ENCODE measurements at places on chromosomes 5 and 9.

DNA sequence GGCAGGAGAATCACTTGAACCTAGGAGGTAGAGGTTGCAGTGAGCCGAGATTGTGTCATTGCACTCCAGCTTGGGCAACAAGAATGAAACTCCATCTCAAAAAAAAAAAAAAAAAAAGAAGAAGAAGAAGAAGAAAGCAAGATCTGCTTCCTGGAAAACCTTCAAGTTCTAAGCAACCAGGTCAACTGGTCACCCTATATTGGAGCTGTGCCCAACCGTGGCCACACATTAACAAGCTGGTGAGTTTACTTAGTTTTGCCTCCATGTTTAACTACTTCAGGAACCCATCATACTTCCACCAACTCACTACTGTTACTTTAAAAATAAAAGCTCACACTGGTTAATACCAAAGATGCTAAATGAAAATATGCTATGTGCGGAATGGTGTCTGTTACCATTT is 12.3 kb upstream of the SKP1 start:
- DNase-seq, result no peak

DNA sequence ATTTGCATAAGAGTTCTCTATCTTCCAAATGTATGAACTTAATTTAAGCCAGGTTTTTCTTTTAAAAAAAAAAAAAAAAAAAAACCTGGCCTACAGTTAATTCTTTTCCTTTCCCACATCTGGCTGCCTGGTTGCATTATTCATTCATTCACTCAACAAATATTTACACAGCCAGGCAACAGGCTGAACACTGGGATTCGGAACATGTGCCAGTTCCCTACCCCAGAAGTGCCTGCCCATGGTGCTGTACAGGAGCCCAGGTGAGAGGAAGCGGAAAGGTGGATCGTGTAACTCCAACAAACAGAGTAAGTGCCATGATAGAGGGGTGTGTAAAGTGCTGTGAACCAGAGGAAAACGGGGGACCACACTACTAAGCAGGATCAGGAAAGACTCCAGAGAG is 93.6 kb downstream of the CDK5RAP2 start:
- no peak for DNase-seq

GRCh38 chr5:131749138-131749537 is 47.7 kb downstream of the FNIP1 start:
- no peak for DNase-seq

DNA sequence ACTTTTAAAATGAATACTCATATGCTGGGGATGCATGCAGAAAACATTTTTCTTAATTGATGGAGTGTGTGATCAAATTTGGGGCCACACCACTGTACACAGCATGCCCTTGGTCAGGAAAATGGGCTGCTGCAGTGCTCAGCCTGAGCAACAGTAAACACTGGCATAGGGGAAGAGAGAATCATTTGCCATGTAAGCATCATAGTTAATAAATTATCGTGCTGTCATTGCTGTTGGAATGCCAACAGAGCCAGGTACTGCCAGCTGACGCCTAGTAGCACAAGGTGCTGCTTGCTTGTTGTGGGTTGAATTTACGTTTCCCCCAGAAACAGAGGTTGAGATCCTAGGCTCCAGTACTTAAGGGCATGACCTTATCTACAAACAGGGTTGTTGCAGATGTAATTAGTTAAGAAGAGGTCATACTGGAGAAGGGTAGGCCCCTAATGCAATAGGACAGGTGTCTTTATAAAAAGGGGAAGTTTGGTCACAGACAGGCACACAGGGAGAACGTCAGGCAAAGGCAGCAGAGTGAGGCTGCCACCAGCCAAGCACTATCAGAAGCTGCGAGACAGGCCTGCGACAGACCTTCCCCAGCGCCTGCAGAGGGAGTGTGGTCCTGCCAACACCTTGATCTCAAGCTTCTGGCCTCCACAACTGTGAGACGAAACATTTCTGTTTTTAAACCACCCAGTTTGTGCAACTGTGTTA is 25.3 kb downstream of the DAP start:
- peak; percentile 30 for DNase-seq

DNA sequence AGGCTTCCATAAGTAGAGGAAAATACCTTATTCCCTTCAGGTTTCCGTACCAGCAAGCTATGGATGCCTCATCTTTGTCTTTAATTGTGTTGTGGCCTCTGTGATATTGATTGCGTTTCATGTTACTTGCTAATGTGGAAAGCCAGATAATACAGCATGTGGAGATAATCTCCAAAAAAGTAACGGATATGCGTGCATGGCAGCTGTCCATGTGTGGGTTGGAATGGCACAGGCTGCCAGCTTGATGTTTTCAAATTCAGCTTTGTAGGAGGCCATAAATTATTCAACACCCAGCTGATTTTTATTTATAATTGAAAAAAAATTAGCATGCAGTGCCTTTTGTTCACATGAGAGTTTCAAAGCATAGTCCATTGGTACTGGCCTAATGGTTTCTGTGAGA is 144.9 kb downstream of the GIN1 start:
- DNase-seq, result no peak

- DNase-seq, result no peak
Measured at GRCh38 chr9:132733260-132733815, 63.1 kb downstream of the GTF3C4 start.

DNA sequence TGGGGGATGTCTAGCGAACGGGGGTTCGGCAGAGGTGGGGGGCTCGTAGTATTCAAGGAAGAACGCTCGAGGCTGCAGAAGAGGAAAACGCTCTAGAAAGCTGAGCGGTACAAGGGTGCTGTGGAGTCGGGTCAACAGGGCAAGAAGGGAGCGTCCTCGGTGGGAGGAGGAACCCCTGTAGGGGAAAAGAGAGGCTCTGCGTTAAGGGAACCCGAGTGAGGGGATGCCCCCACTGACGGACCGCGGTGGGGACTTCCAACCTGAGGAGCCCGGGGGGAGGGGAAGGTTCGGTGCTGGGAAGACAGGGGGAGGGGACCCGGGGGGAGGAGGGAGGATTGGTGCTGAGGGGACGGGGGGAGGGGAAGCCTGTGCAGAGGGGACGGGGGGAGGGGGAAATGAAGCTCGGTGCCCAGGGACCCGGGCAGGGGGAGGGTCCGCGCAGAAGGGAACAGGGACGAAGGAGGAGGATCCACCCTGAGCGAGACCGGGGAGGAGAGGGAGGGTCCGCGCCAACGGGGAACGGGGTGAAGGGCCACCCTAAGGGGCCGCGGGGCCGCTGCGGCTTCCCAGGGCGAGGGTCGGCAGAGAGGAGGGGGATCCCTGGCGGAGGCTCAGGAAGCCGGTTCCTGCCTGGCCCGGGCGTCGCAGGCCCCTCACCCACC is 621 bp downstream of the NR6A1 start:
- DNase-seq, result peak; percentile 64

GRCh38 chr9:16012621-16013020 is 459.8 kb downstream of the CCDC171 start:
- no peak for DNase-seq

DNA sequence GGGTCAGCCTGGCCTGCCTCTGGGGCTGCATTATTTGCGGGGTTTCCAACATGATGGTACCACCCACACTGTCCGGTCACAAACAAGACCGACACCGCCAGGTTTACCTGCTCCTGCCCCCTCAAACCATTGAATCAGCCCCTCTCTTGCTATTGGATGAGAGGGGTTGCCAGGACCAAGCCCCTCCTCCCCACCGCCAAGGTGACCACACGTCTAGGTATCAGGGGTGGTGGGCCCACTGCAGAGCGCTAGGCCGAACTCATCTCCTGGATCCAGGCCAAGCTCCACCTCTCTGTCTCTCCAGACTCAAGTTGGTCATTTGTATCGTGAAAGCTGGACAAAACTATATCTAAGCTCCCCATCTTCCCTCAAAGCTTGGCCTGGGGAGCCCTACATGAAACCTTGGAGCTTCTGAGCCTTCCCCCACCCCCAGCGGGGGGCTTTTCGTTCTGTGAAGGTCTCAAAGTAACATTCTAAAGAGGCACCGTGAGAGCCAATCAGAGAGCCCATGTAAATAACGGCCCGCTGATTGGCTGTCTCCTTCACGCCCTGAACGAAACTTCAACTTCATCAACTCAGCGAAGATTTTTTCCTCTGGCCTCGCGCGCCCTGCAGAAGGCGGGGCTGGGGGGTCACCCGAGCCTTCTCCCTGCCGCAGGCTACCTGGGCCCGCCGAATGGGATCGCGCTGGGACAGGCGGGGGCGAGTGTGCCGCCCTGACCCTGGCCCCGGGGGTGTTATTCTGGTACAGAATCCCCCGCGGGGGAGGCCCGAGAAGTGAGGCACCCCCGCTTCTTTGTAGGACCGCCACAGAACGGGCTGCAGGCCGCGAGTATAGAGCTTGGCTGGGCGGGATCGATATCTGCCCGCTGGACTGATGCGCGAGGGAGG is 49.6 kb upstream of the PSD2 start:
- peak; percentile 70 for DNase-seq

DNA sequence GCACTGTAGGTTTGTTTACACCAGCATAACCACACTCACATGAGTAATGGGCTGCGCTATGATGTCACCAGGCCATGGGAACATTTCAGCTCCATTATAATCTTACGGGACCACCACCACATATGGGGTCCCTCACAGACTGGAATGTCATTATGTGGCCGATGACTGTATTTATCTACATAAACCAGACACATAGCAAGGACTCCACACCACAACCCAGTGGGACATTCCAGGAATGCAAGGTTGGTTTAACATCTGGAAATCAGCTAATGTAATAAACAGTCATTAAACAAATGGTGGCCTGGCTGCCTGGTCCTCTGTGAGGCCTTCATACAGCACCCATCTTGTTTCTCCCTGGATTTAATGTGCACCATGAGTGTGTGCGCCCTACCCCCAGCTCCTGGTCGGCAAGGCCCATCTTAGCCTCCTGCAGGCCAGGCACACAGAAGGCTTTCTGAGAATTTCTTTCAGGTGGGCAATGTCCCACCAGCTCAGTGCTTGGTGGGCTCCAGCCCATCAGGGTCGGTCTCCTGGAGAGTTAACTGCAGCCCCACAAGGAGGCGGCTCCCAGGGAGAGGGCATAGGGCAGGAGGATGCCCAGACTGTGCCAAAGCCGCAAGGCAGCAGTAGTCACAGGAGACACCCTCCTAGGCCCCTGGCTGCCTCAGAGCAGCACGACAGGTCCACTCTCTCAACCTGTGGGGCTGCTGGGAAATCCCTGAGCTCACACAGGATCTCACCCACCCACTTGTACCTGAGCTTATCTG is 35.9 kb upstream of the SARDH start:
- no peak for DNase-seq

DNA sequence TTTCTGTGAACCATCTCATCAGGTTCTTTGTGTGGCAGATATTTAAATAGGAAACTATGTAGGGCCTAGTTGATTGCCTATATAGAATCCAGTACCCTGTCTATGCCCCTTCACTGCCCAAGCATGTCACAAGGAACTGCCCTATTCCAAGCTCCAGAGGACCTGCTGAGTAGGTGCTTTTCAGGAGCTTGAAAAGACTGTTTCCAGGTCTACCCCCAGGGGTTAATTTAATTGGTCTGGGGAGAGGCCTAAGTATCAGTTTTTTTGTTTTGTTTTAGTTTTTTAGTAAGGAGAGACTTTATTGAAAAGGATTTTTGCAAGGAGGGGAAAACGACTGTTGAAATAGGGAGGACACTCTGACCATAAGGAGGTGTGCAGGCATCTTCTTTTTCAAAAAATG is 43.3 kb downstream of the EXOSC2 start:
- no peak for DNase-seq

- DNase-seq, result no peak
Measured at GRCh38 chr5:135193213-135194125, 159.4 kb upstream of the PITX1 start.

- DNase-seq, result peak; percentile 37
Measured at GRCh38 chr9:95506678-95507463, 9.9 kb downstream of the PTCH1 start.

DNA sequence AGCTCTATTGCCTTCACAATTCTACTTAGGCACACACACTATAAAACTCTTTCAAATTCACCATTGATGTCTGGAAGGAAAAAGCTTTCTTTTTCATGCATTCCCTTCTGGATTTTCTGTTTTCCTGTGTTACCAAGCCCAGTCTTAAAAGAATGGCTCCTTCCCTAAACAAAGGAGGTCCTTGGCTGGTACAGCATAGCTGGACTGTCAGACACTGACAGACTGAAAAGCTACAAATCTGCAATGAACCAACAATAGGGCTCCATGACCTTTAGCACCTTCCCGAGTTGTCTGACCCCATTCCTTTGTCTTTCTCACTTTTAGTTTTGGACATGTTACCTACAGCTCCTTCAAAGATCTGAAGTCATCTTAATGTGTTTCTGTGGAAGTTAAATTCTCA is 382.5 kb downstream of the TMEM161B start:
- no peak for DNase-seq

DNA sequence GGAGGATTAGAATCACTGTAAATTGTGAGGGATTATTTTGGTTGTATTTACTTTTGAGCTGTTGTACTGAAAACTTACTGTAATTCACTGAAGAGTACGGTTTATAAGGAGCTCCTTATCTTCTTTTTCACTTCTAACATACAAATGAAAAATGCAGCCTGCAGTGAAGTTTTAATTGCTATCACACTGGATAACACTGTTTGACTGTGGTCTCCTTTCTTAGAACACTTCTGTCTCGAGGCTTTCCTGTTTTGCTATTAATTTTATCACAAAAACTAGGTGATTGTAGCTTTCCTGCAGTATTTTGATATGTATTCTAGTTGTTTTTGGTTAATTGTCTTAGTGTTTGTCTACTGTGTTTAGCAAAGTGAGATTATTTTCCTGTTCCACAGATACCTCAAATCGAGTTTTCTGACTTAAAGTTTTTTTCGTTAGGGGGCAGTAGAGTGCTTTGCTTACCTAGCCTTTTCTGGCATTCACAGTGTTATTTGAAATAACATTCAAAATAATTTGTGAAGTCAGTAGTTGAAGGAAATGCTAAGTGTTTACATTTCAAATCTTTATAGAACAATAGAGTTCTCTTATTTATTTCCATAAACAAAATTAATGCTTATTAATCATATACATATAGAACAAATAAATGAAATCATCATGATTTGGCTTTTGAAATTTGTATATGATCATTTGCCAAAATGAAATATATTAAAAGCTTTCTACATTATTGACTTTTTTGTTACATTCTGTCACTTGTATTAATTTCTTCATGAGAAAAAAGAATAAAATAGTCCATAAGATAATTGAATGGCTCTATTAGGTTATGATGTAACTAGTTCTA is 52.9 kb downstream of the COMMD10 start:
- DNase-seq, result no peak

DNA sequence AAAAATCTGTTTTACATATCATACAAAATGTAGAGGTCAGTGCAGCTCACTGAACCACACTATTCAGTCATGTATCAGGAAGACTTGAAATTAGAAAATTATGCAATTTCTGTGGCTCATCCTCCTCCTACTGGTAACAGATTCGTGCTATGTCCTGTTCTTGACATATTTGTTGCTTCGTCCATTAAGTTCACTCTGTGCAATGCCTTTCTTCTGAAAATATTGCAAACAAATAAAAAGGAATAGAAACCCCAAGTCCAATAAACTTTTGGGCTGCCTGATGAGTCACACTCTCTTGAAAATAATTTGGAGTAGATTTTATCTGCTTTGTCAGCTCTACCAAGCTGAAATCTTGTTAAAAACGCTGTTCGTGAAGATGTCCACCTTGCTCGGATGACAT is 391.2 kb downstream of the RAB3C start:
- DNase-seq, result no peak

- no peak for DNase-seq
Measured at GRCh38 chr5:78821536-78822021, 163.5 kb downstream of the ARSB start.
